ENCODE measurements at places on chromosomes 7 and 10. TPM values are rescaled to one million over a fixed set of nuclear protein-coding genes. Genes with fewer than 3 reads are reported as not detected.

GRCh38 chr10:78292982-78293865 lies 259.6 kb downstream of the RPS24 start:
- no peak for DNase-seq
- no peaks in the 10 kb centered on the region for H3K27me3 ChIP-seq
- H3K36me3 ChIP-seq: no peaks in the 10 kb centered on the region
- H3K4me1 ChIP-seq: peaks cover 23% of the 10 kb centered on the region

The ZNF212 gene
- 25.7 TPM for total RNA-seq

The RARRES2 gene
- total RNA-seq: 0.46 TPM

DNA sequence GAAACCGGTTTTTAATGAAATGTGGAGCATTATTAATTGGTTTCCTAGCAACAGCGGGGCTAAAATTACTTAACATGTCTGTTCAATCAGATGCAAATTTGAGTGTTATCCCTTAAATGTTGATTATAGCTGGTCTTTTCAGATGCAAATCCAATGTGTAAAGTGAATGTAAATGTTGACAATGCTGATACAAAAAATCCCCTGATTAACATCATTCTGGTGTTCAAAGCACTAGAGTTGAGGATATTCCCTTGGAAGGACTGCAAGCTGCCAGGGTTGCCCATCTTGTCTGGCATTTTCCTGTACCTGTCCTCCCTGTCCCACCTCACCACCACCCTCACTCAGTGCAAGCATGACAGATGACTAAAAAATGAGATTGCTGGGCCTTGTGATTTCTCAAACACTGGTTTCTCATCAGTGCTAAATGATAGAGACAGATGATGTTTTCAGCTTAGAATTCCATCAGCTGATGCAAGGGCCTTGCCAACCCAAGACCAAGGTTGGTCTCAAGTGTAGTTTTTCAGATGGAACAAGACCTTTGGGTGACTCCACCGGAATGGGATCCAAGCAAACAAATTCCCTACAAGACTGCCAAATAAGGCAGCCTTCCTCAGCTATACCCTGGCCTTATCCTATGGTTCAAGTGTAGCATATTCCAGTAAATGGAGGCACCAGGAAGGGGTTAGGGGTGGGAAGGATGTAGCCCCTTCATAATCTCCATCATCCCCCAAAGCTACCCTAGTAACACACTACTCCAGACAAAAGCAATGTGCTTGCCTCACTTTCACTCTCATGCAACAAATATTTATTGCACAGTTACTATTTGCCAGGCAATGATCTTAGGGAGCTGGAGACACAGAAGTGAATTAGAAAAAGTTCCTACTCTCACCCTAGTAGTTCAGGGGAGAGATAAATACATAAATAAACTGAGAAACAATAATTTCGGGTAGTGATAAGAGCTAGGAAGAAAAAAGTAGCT lies 54.9 kb downstream of the JAZF1 start:
- H3K4me1 ChIP-seq: peaks cover 91% of the 10 kb centered on the region
- H3K36me3 ChIP-seq: no peaks in the 10 kb centered on the region
- H3K27ac ChIP-seq: no peak overlapping the region
- no peak overlapping the region for H3K4me3 ChIP-seq
- no peak for DNase-seq

GRCh38 chr7:52119537-52119936 lies 802.9 kb upstream of the COBL start:
- no peaks in the 10 kb centered on the region for H3K36me3 ChIP-seq
- H3K4me1 ChIP-seq: no peaks in the 10 kb centered on the region
- H3K4me3 ChIP-seq: no peak overlapping the region

The GRID2IP gene
- total RNA-seq: 1.7 TPM

- no peaks in the 10 kb centered on the region for H3K4me1 ChIP-seq
- no peak overlapping the region for H3K4me3 ChIP-seq
- H3K36me3 ChIP-seq: no peaks in the 10 kb centered on the region
- no peaks in the 10 kb centered on the region for H3K27me3 ChIP-seq
These were observed 99.3 kb upstream of the SHH start for GRCh38 chr7:155911471-155912105.

DNA sequence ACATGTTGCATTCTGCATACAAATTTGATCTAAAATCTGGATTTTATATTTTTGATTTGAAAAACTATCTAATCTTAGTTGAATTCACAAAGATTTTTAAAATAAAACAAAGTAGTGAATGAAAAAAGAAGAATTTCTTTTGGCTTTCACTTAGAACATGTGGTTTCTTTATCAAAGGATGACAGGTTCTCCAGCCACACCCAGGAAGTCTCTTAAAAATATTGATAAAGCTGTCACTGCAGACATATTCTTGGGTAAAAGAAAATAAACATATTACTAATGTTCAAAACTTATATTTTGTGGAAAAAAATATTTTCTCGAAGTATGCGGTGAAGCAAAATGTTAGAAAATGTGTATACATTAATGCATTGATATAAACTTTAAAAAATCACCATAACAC lies 44.3 kb downstream of the ARL4A start:
- H3K36me3 ChIP-seq: no peaks in the 10 kb centered on the region
- H3K4me1 ChIP-seq: peaks cover 7% of the 10 kb centered on the region
- DNase-seq: no peak

The GIMAP1 gene
- total RNA-seq: 0.30 TPM

The RINT1 gene
- total RNA-seq: 28.0 TPM

DNA sequence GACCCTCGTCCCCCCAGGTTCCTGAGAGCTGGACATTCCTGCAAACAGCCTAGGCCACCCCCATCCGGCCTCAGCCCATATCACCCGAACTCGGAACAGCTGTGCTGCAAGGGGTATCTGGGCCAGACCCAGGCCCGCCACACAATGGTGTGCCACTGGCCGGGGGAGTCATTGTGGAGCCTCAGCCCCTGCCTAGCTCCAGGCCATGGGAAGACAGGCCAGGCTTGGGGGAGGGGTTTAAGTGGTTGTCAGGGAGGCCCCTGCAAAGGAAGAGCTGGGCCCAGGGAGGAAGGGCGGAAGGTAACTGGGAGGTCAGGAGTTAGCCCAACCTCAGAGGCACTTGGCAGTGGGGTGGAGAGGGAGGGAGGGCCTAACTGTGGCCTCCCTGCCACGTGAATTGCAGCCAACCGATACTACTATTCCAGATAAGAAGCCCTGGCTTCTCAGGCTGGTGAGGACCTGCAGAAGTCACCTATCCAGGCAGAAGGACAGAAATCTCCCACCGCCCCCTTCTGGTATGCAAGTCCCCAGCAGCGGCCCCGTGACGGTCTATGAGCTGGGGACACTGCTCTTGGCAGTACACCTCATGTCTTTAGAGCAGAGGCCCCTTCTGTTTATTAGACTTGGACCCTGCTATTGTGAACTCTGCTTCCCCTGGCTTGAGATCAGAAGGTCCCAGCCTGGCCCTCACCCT lies 26.8 kb downstream of the VSIR start:
- H3K4me3 ChIP-seq: no peak overlapping the region
- H3K27ac ChIP-seq: peak overlapping the region; percentile 72
- no peaks in the 10 kb centered on the region for H3K27me3 ChIP-seq
- no peaks in the 10 kb centered on the region for H3K36me3 ChIP-seq
- no peak for DNase-seq

All from B cell (primary cell).